ENCODE measurements at places on chromosomes 2 and 18.

GRCh38 chr2:194824450-194824849, 832.6 kb upstream of the SLC39A10 start:
- DNase-seq = no peak

DNA sequence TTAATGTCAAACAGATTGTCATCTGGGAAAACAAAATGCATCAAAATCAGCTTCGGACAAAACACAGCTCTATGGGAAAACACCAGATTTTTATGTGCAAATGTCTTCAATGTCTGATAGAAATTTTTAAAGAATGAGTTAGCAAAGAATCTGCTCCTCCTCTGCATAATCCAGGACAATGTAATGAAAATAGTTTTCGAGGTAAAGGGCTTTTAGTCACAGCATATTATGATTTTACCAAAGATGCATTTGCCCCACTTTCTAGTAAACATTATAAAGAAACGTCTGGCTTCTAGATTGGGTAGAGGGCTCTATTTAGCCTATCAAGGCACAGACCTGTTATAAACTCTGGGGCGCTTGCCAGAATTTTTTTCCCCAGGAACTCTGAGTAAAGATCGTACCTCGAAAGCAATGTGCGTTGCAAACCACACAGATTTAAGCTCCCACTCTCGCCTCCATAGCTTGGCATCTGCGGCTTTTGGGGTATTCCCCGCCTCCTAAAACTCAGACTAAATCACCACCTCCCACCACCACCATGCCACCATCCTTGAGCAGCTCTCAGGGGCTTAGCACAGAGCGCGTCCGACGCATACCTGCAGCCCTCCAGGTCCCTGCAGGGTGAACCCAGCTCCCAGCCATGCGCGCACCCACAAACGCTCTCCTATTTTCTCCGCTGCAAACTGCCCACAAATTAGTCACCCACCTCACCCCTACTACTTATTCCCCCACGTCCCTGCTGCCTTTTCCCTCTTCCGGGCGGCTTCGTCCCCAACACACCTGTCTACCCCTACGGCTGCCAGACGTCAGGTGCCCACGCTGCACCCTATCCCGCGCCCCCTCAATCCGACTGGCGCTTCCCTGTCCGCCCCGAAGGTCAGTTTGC, 829 bp downstream of the ACVR1C start:
- DNase-seq = no peak

DNA sequence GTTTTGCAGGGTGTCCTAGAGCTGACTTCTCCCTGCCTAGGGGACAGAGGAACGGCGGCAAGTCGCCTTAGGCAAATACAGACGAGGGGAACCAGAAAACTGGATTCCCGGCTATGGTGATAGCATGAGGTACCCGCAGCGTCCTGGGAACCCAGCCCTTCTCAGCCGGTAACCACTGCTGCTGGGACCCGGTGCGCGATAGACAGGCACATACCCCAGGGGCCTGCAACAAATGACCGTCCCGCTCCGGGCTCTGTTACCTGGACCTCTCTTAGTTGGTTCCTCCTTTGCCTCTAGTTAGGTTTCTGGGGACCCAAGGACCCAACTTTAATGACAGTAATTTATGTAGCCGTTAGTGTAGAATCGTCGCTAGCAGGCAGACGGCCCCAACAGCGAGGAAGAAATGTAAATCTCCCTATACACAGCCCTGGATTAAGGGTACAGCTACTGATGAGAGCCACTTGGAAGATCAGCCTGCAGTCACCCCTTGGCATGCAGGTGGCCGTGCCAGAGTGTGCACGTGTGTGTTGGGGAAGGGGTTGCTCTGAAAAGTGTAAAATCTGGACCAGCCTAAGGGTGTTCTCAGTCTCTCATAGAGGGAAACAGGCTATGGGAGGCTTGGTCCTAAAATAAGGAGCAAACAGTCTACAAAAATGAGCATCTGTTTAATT, 819 bp upstream of the SERPINE2 start:
- DNase-seq = no peak

GRCh38 chr2:173354073-173354581, 545 bp upstream of the CDCA7 start:
- no peak for DNase-seq

Measured in right forelimb (tissue), 1 donor.